Mesothelial cell of epicardium (in vitro differentiated cells): ENCODE measurements at places on chromosomes 6 and 20. TPM values are rescaled to one million over a fixed set of nuclear protein-coding genes. Genes with fewer than 3 reads are reported as not detected.

The PTCRA gene
- not detected in 3 replicates for total RNA-seq

The COL9A3 gene
- 573 to 576 TPM (median 576 TPM) in 3 replicates for total RNA-seq

The VGLL2 gene
- not detected in 3 replicates for total RNA-seq

The KCNK16 gene
- total RNA-seq, result not detected in 3 replicates

The HLA-DQB1 gene
- total RNA-seq, result 9.0 to 9.8 TPM (median 9.7 TPM) in 3 replicates

The NMBR gene
- total RNA-seq, result 0.27 TPM in 2 of 3 replicates, not detected in the other

The SLC44A4 gene
- total RNA-seq, result 0.40 to 0.94 TPM (median 0.66 TPM) in 3 replicates

The DYNLRB1 gene
- 95.9 to 101 TPM (median 96.7 TPM) in 3 replicates for total RNA-seq

The GUCA1A gene
- 0.91 to 1.3 TPM (median 0.92 TPM) in 3 replicates for total RNA-seq

The PGBD1 gene
- total RNA-seq, result 8.9 to 9.4 TPM (median 9.2 TPM) in 3 replicates

The MGME1 gene
- total RNA-seq, result 25.0 to 26.7 TPM (median 25.7 TPM) in 3 replicates

The ACAT2 gene
- 35.1 to 37.7 TPM (median 35.8 TPM) in 3 replicates for total RNA-seq

The OR2J3 gene
- total RNA-seq, result 0.07 to 0.16 TPM in 2 of 3 replicates, not detected in the other

The DNAH8 gene
- total RNA-seq, result 0.02 to 0.25 TPM in 2 of 3 replicates, not detected in the other

The STX11 gene
- 4.5 to 4.9 TPM (median 4.6 TPM) in 3 replicates for total RNA-seq

The CD40 gene
- total RNA-seq, result 3.8 to 5.0 TPM (median 4.3 TPM) in 3 replicates

The ASIP gene
- not detected in 3 replicates for total RNA-seq

The MYH7B gene
- total RNA-seq, result 0.73 to 1.8 TPM (median 1.3 TPM) in 3 replicates

The ENPP1 gene
- 6.6 to 7.2 TPM (median 6.8 TPM) in 3 replicates for total RNA-seq

The HSPA12B gene
- total RNA-seq, result 11.5 to 13.0 TPM (median 12.0 TPM) in 3 replicates

The COX4I2 gene
- total RNA-seq, result 0.34 TPM in 1 of 3 replicates, not detected in the others

The MLIP gene
- 0.27 to 1.0 TPM (median 0.78 TPM) in 3 replicates for total RNA-seq

The LY6G5C gene
- 1.5 to 2.3 TPM (median 2.3 TPM) in 3 replicates for total RNA-seq

The STMND1 gene
- total RNA-seq, result 0.34 to 0.38 TPM in 2 of 3 replicates, not detected in the other

The RGS17 gene
- total RNA-seq, result 1.1 to 1.3 TPM (median 1.2 TPM) in 3 replicates

The F13A1 gene
- 0.18 to 0.56 TPM (median 0.25 TPM) in 3 replicates for total RNA-seq
